NCI-H1092 (cell line): ENCODE measurements at places on chromosomes 2 and 18.
A peak's percentile ranks its signal among the peaks of the same experiment; 100 is the strongest.

DNA sequence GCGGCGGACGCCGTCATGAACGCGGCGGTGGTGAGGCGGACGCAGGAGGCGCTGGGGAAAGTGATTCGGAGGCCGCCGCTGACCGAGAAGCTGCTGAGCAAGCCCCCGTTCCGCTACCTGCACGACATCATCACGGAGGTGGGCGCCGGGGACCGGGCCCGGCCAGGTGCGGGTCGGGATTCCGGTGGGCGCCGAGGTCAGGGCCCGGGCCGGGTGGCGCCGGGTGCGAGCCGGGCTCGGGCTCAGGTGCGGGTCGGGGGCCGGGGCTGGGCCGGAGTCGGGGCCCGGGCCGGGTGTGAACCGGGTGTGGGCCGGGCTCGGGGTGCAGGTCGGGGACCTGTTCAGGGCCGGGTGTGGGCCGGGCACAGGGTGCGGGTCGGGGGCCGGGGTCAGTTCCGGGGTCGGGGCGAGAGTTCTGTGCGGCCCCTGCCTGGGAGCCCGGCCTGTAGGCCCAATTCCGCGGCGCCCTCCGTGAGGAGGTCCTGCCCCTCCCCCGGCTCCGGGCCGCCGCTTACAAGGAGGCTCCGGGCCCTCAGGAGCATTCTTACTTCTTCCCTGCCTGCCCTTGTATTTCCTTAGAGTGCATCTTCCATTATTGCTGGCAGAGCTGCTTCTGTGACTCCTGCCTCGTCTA lies 447 bp downstream of the TRAF3IP1 start:
- no peak for DNase-seq

GRCh38 chr2:169361706-169362117 lies 622 bp downstream of the LRP2 start:
- no peak for DNase-seq

GRCh38 chr2:157307021-157307420 lies 18.6 kb downstream of the ERMN start:
- DNase-seq: no peak

GRCh38 chr2:238152771-238153688 lies 5.7 kb upstream of the ERFE start:
- DNase-seq: no peak

- DNase-seq: no peak
Measured at GRCh38 chr18:62751341-62751821, 36.0 kb downstream of the PHLPP1 start.

DNA sequence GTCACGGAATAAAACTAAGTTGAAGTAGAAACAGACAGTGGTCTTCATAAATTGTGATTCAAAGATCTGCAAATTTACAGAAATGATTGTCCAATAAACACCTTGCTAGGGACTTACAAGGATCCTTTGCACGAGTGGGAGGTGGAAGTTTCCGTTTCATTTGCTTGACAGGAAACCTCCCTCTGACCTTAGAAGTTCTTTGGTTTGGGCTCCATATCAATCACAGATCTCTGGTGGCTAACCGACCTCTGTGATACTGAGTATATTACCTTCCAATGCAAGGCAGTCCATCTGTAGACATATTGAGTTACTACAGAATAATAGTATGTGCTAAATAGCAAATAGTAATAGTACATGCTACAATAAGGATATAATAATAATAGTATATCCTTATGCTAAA lies 33.7 kb upstream of the RNF152 start:
- DNase-seq: no peak

- no peak for DNase-seq
Measured at GRCh38 chr2:100237163-100237562, 85.1 kb downstream of the LONRF2 start.

DNA sequence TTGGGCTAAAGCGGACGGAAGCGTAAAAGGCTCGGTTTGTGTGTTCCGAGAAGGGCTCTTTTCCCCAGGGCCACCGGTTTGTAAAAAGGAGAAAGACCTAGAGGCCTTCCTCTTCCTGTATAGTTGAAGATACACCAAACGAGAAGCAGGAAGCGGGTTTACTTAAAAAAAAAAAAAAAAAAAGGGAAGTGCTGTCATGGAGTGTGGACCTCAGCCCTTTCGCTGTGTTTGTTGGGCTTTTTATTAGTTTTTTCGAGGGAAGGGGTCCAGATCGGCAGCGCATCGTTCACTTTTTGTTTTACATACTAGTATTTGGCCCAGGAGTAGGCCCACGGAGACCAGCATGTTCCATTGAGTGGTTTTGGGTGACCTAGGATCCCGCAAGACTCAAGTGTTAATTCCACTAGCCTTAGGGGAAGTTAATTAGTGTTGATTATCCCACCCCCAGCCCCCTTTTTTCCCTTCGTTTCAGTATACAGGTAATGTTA lies 676 bp downstream of the ACTR2 start:
- DNase-seq: no peak

- no peak for DNase-seq
Measured at GRCh38 chr2:64735504-64735903, 81.8 kb upstream of the SERTAD2 start.

DNA sequence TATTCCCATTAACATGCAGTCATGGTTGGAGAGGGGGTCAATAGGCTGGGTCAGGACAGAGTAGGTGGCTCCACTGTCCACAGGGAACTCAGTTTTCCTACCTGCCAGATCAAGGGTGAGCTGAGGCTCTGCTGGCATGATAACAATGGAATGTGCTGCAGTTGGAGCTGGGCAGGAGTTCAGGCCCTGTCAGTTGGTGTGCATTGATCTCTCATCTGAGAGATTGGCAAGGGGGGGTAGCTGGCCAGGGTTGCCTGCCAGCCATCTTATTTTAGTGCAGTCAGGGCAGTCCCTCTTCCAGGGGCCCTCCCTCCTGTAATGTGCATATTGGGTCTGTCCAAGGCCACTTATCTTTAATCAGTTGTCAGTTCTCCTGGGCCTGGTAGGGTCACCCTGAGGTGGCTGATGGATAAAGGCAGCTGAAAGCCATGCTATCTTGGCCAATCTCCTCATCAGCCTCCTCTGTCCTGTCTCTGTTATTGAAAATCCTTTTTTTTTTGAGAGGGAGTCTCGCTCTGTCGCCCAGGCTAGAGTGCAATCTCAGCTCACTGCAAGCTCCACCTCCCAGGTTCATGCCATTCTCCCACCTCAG lies 38.1 kb upstream of the CCBE1 start:
- DNase-seq: no peak

DNA sequence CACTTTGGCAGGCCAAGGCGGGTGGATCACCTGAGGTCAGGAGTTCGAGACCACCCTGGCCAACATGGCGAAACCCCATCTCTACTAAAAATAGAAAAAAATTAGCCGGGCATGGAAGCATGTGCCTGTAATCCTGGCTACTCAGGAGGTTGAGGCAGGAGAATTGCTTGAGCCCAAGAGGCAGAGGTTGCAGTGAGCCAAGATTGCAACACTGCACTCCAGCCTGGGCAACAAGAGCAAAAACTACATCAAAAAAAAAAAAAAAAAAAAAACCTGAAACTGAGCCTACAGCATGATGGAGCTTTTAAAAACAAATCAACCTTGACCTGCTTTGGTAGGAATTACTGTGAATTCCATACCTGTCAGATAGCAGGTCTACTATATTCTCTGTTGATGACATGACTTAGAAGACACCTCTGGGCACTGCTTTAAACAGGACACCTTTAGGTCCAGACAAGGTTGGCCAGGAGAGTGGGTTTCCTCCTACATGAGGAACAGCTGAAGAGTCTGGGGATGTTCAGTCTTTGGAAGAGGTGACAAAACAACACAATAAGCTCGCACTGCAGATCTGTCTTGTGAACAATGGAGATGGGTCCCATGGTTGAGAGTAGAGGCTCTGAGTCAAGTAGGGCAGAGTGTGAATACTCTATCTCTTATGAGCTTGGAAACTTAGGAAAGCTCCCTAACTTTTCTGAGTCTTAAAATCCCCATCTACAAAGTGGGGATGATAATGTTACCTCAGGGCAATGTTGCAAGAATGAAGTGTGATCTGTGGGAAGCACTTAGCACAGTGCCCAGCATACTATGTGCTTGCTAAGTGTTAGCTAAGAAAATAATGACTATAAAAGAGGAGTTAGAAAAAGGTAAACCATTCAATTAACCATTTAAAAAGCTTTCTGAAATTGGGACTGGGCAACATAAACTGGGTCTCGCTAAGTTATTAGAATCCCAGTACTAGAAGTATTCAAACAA lies 25.2 kb downstream of the TMEM163 start:
- DNase-seq: no peak

DNA sequence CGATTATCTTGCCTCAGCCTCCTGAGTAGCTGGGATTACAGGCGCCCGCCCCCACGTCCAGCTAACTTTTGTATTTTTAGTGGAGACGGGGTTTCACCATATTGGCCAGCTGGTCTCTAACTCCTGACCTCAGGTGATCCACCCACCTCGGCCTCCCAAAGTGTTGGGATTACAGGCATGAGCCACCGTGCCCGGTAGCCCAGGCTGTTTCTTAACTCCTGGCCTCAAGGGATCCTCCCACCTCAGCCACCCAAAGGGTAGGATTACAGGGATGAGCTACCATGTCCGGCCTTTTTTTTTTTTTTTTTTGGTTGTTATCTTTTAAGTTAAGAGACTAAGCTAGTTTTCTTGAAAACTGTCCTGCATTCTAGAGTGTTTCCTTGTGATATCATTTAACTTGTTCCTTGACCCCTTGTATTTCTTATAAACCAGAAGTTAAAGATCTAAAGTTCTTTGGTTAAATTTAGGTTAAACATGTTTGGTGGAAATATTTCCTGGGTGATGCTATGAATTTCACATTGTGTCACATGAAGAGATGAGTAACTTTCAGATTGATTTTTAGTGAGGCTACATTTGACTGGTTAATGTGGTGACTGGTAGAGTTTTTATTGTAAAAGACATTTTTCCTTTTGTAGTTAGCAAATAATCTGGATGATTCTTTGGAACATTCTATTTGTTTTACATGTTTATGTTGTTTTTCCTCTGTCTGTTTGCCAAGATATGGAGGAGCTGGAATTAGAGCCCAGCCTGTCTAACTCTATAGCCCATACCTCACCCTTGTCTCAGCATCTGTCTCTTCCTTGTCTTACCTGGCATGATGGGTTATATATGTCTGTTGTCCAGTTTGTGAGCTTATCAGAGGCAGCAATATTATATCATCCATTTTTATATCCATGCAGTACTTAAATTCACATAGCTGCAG lies 5.2 kb downstream of the NCAPH start:
- no peak for DNase-seq

- DNase-seq: no peak
Measured at GRCh38 chr2:239815671-239816070, 209.5 kb downstream of the NDUFA10 start.

DNA sequence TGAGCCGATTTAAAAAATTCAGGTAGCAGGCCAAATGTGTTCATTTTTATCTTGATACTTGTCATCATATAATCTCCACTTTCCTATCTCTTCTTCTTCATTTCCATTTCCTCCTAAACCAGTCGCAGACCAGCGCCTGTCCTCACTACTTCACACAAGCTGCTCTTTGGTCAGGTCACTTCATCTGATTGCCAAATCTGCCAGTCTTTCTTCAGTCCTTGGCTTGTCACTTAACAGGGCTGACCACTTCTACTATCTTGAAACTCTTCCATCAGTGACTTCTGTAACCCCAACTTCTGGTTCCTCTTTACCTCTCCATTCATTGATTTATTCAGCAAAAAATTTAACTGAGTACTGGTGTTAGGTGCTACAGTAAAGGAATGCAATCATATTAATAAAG lies 18.0 kb upstream of the SPRED2 start:
- no peak for DNase-seq

DNA sequence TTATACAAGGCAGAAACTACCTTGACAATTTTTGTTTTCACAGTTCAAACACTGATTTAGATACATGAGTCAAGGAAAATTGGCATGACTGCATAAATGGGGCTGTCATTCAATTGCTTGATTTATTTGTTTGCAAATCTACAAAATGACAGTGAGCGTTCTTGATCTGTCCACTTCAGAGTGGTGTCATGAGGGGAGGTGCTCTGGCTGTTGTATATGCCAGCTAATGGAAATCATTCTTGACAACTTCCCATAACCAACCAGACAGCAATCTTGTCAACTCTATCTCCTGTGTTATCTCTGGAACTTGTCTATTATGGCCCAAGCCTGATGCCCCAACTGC lies 120.6 kb upstream of the UGP2 start:
- no peak for DNase-seq

- DNase-seq: no peak
Measured at GRCh38 chr2:237154082-237154638, 68.5 kb downstream of the COPS8 start.

DNA sequence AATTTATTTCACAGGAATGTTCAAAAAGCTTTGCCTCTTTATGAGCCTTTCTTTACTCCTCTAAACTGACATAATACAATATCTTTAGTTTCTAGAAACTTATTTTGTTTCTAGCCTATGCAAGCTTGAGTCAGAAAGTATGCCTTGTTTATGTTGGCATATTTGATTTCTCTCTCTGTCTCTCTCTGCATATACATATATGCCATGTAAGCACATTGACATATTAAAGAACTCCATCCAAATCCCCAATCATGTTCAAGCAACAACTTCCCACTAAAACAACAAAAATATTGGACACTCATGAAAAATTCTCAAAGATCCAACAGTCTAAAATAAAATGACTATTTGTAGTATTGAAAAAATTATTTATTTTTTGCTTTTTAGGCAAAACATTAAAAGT lies 1651.2 kb upstream of the ACVR2A start:
- DNase-seq: no peak

- peak; percentile 89 for DNase-seq
Measured at GRCh38 chr2:234690569-234691213, 193.8 kb upstream of the ARL4C start.

DNA sequence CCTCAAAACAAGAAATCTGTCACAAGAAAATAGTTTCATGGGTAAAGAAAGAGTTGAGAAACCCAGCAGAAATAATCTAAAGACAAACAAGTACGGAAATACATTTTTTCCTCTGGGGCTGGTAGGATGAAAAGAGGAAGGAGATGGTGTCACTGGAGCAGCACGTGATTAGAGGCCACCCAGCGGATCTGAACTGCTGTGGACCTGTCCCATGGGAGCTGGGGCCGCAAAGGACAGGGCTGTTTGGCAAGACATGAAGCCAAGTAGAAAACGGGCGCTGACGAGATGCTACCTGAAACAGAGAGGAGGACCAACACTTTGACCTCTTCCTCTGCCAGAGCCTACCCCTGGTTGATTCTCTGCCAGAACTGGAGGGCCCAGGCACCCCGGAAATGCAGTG lies 295.4 kb upstream of the ATP5MC3 start:
- DNase-seq: no peak

- DNase-seq: no peak
Measured at GRCh38 chr18:14900435-14900834, 152.5 kb downstream of the ANKRD30B start.

GRCh38 chr2:61710711-61711110 lies 143.1 kb downstream of the FAM161A start:
- no peak for DNase-seq
